Right cardiac atrium (tissue), 5 donors: ENCODE measurements at places on chromosomes 2 and 18.

GRCh38 chr2:634041-634440 is 43.2 kb downstream of the TMEM18 start:
- DNase-seq, result no peak

GRCh38 chr18:10840743-10841142 is 308.6 kb downstream of the PIEZO2 start:
- no peak for DNase-seq

GRCh38 chr2:230987137-230988020 is 8.5 kb upstream of the SPATA3 start:
- DNase-seq, result peak; percentile 75

- DNase-seq, result no peak
Measured at GRCh38 chr2:71903841-71904240, 243.8 kb downstream of the CYP26B1 start.

DNA sequence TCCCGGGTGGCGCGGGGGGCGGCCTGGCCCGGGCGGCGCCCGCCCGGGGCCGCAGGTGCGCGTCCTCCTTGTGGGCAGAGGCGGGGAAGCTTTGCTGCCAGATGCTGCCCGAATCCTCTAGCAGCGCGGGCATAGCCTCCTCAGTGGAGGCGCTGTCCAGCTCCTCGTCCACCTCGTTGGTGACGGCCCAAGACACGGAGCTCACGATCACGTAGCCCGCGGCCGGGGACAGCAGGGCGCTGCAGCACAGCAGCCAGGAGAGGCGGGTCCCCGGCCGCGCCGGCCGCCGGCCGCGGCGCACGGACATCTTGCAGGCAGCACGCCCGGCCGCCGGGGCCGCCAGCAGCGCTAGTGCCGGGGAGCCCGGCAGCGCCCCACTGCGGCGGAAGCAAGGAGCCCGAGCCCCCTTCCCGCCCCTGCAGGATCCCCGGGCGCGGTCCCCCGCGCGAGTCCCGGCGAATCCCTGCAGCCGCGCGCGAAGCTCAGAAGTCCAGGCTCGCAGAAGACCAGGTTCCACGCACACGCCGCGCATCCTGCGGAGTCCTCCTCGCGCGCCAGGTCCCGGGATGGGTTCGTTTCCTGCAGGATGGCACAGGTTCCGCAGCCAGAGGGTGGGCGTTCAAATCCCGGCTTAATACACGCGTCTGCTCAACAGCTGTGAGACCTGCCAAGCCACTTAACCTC is at the start of gene CREG2:
Gene CREG2 (minus strand): TSS at position 353 of the 684 bp plus-strand sequence. CDS start 46 bp downstream, at position 307.
- DNase-seq, result peak; percentile 88

- no peak for DNase-seq
Measured at GRCh38 chr2:121333834-121334558, 49.0 kb upstream of the TFCP2L1 start.

DNA sequence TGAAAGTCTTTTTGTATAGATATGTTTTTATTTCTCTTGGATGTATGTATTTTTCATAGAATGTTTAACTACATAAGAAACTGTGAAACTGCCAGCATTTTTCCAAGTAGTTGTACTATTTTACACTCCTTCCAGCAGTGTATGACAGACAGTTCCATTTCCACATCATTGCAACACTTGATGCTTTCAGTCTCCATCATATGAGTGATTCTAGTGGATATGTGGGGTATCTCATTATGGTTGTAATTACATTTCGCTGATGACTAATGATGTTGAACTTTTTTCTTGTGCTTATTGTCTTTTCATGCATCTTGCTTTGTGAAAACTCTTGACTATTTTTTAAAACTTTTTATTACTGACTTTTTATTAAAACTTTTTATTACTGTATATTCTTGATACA is 101.4 kb downstream of the ARHGAP28 start:
- no peak for DNase-seq

DNA sequence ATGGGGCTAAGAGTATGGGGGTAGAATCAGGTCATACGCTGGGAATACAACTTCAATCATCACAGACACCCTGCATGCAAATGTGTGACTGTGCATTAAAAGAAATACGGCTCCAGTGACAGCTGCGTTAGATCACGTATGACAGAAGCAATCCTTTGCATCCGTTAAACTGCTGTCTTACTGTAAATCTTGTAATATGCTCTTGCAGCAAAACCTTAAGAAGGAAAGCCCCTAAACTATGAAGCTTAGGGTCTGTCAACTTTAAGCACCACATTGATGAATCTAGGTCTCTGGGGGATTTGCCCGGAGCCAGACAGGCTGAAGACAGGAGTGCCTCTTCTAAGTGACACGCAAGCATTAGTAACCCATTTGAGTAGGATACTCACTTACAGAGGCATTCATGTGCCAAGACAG is 84.7 kb upstream of the EML6 start:
- DNase-seq, result no peak

- no peak for DNase-seq
Measured at GRCh38 chr2:233380132-233380895, 26.0 kb downstream of the DGKD start.

DNA sequence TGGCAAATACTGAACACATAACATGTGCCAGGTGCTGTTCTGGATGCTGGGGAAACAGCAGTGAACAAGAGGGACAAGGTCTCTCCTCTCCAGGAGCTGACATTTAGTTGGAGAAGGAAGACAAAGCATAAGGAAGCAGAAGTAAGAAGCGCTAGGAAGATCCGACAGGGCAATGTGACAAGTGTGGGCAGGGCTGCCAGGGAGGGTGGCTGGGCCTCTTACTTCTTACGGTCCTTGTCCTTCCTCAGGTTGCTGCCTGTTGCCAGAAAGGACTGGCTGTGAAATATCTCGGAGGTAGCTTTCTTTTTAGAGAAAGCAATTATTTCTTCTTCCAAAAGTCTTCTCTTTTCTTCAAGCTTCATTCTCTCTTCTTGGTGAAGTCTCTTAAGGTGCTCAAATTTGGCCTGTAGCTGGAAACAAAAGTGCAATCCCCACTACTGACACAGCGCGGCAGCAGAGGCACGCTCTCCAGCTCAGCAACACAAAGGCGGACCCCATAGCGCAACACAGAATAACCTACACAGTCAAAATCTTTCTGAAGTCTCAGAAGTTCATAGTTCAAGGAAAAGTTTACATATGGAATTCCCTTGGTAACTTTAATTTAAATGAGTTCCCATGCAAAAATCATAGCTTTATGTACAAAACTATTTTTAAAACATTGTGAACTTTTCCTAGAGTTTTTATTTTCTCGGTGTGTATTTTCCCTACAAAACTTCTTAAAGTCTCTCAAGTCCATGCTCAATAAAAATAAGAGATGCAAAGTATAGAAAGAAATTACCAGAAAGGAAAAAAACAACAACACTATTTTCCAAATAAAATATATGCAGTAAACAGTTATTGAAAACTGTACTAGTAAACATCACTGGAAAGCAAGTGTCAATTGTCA is 67.7 kb downstream of the SEPTIN10 start:
- DNase-seq, result peak; percentile 83

GRCh38 chr18:6115710-6116109 is 220.4 kb upstream of the TMEM200C start:
- DNase-seq, result no peak

DNA sequence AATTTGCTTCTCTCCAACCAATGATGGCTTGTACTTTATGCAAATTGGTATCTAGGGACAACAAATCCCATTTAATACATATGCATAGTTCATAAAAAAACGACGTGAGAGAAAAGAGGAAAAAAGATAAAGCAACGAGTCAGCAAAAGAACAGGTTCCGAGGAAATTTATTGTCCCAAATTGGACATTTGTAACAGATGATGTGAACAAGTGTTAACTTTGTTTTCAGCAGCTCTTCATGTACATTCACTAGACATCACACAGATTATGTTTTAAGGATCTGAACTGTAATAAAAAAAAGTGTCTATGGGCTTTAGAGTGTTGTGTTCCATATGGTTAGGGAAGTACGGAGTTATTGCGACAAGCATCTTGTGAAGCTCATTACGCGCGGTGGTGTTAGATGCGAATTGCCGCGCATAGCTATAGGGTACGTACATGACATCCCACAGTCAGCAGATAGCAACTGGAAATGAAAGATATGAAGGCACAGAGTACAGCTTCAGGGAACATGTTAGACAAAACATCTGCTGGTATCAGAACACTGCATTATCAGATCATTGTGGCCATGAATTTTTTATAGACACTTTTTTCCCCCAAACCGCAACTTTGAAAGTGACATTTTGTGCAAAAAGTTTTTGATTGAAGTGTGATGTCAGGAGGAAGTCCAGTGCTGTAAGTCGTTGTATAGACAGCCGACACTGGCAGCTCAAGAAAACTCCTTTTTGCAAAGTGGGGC is 1073.1 kb upstream of the FANCL start:
- no peak for DNase-seq

- no peak for DNase-seq
Measured at GRCh38 chr2:628651-629050, 48.6 kb downstream of the TMEM18 start.

DNA sequence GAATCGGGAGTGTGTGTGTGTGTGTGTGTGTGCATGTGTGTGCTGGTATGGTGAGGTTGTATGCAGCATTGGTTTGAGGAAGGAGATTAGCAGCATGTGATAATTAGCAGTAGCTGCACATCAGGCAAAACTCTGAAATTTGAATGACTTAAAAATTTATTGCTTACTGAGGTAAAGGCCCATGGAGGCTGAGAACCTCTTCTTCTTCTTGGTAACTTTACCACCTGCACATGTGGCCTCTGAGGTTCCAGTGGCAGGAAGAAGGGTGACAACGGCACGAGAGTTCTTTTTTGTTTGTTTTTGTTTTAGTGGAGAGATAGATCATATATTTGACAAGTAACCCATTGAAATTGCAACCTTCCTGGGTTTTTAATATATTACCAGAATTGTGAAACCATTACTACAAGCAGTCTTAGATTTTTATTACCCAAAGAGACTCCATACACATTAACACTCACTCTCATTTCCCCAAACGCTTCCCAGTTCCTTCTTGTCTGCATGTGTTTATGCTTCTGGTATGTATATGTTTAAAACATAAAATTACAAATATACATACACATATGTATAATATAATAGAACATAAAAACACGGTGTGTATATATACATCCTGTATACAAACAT is 292.1 kb downstream of the PTGR3 start:
- DNase-seq, result no peak

DNA sequence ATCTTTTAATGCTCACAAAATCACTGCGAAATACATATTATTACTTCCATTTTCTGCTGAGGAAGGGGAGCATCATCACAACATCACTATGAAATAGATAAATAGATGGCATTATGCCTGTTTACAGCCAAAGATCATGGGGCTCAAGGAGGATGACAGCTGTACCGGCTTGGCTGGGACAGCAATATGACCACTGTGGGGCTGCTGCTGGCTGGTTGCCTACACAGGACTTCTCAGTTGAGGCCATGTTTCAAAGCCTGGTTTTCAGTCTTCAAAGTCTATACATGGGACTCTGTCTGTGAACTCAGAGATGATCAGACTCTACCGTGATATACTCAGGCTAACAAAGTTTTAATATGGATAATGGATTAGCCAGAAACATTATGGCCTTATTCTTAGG is 58.7 kb downstream of the SPATS2L start:
- DNase-seq, result no peak

- DNase-seq, result no peak
Measured at GRCh38 chr2:165863810-165864261, 69.8 kb upstream of the GALNT3 start.

- no peak for DNase-seq
Measured at GRCh38 chr2:32166115-32166574, 481 bp downstream of the SLC30A6 start.

- no peak for DNase-seq
Measured at GRCh38 chr2:80054346-80054675, 250.2 kb downstream of the LRRTM1 start.

- peak; percentile 54 for DNase-seq
Measured at GRCh38 chr2:219250049-219250781, 2.8 kb upstream of the TUBA4B start.

- DNase-seq, result no peak
Measured at GRCh38 chr2:101930019-101930418, 61.7 kb upstream of the IL1R2 start.

DNA sequence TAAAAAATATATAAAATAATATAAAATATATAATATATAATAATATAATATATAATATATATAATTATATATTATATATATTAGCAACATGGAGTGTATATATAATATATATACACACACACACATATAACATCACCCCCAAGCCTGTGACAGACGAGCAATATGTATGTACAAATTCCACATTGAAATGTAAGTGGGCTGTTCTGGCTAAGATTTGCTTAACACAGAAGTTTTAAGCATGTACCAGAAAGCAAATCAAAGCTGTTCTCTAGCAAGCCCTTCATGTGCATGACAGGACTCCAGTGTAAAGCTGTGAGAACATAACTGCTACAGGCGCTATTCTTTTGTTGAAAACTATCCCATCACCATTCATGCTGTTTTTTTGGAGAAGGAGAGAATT is 261.7 kb upstream of the TNP1 start:
- DNase-seq, result no peak

- DNase-seq, result no peak
Measured at GRCh38 chr18:62461591-62461990, 61.2 kb upstream of the ZCCHC2 start.

- DNase-seq, result no peak
Measured at GRCh38 chr2:9212010-9212635, 5.5 kb downstream of the ASAP2 start.

GRCh38 chr2:74188018-74188601 is 9.4 kb upstream of the MOB1A start:
- DNase-seq, result peak; percentile 52

- no peak for DNase-seq
Measured at GRCh38 chr2:174722942-174723592, 41.2 kb downstream of the CHRNA1 start.
